ENCODE measurements at places on chromosomes 3 and 15.

DNA sequence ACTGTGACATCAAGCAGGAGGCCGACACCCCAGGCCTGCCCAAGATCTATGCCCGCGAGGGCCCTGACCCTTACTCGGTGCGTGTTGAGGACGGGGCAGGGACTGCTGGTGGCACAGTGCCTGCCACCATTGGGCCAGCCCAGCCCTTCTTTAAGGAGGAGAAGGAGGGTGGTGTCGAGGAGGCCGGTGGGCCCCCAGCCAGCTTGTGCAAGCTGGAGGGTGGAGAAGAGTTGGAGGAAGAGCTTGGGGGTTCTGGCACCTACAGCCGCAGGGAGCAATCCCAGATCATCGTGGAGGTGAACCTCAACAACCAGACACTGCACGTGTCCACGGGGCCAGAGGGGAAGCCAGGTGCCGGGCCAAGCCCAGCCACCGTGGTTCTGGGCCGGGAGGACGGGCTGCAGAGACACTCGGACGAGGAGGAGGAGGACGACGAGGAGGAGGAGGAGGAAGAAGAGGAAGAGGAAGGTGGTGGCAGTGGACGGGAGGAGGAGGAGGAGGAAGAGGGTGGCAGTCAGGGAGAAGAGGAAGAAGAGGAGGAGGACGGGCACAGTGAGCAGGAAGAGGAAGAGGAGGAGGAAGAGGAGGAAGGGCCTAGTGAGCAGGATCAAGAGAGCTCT, 5.4 kb downstream of the ZBTB47 start:
- DNase-seq = no peak

GRCh38 chr3:120433662-120434331, 17.0 kb downstream of the FSTL1 start:
- no peak for DNase-seq

GRCh38 chr3:175381685-175382084, 522.6 kb downstream of the NAALADL2 start:
- DNase-seq = no peak

DNA sequence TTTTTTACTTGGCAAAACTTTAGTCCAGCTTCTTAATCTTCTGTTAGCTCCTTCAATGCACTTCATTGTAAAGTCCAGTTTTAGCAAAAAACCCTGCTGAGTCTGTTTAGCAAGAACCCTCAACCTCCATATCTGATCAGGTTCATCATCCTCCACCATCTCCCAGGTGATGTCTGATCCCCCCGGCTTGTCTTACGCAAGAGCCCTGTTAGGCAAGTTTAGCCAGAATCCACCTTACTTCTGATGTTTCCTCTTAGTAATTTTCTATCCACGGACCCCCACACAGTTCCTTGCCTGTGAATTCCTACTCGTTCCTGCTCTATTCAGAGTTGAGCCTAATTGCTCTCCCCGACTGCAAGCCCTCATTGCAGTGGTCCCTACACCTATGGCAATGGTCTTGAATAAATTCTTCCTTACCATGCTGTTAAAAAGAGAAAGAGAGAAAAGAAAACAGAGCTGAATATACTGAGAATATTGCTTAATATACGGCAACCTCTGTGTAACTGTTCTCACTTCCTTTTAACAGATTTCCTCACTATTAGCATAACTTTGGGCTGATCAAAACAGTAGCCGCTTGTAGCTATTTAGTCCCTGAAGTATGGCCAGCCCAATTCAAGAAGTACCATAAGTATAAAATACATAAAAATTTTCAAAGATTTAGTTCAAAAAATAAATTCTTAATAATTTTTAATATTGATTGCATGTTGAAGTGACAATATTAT, 78.7 kb upstream of the MME start:
- no peak for DNase-seq

- DNase-seq = no peak
These were observed 27.6 kb downstream of the HDAC11 start for GRCh38 chr3:13507570-13508339.

DNA sequence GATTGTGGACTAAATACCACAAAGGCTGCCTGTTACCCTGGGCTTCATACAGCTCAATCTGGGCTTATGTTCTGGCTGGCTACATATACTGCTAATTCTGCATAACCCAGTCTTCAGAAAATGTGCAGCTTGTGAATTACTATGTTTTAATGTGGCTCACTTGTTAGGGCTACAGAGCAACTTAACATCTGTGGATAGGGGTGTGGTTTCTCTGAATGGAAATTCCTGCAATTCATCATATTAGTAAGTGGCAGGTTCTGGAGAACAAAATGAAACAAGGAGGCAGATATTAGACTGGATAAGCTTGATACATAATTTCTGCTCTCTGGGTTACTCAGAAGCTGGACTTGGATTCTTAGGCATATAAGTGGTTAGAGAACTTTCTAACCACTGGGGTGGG, 6.7 kb downstream of the TMEM202 start:
- DNase-seq = no peak

DNA sequence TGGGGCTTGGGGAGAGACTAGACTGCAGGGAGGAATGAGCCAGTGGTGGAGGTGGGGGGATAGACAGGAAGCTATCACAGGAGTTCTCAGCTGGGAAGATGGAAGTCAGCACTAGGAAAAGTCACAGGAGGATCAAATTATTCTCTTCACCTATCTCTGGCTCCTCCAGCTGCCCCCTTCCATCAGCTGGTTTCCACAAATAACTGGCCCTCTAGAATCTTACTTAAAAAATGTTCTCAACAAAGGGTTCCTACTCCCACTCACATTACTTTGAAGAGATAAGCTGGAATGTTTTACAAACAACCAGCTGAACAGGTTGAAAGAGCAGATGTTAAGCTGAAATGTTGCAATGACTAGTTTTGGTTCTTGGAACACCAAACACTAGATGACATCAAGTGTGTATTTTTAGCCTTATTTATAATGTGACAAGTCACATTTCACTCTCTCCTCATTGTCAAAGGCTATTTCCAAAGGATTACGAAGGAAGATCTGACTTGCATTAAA, 102.7 kb upstream of the AADACL2 start:
- DNase-seq = no peak

GRCh38 chr3:65677486-65678010, 361.2 kb downstream of the MAGI1 start:
- no peak for DNase-seq

DNA sequence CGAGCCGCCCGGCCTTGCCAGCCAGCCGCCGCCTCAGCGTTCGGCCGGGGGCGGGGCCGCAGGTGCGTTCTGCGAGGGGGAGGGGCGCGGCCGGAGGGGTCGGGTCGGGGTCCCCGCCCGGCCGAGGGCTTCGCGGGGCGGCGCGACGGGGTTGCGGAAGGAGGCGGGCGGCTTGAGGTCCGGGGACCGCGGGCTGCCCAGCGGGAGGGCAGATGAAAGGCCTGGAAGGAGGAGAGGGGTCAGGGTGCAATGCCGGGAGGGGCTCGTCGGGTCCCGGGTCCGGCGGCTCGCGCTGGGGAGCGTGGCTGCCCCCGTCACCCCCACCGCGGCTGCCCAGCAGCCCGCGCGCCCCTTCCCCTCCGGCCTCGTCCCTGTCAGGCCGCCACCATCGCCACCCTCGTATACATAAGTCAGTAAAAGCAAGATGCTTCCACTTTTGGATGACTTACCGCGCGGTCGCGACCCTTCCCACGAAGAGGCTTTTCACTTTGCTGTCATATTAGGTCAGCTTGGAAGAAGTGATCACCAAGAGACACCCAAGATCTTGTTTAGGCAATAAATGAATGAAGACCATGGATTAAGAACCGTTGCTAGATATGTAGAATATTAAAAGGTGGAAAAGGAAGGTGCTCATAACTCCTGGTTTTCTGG, 620 bp upstream of the ANP32A start:
- no peak for DNase-seq

DNA sequence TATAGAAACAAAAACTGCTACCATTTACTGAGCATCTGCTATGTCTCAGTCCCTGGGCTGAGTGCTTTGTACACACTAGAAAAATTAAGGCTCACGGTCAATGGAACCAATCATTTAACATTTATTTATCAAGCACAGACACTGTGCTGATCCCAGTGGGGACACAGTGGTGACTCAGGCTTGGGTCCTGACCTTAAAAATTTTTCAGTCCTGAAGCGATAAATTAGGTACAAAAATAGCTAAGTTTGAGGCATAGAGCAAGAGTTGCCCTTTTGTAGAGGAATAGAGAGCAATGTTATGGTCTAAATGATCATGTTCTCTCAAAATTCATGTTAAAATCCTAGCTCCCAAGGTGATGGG, 85.1 kb downstream of the CRYGS start:
- DNase-seq = no peak

- DNase-seq = no peak
These were observed 366.5 kb downstream of the GAP43 start for GRCh38 chr3:115989684-115990421.

DNA sequence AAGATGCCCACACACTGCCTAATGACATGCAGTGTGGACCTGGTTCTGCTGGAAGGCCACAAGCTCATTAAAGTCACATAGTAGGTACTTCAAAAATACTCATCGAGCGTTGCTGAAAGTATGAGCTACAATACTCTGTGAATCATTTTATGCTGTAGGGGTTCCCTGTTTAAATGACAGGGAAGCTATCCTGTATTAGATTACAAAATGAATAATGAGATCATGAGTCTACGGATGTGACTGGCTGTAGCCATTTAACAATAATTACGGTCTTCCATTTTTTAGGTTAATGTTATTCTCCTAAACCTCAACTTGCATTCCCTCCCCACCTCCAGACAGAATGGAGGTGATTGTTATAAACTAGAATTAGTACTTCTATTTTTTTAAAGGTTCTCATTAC, 128.2 kb upstream of the FAM3D start:
- no peak for DNase-seq

DNA sequence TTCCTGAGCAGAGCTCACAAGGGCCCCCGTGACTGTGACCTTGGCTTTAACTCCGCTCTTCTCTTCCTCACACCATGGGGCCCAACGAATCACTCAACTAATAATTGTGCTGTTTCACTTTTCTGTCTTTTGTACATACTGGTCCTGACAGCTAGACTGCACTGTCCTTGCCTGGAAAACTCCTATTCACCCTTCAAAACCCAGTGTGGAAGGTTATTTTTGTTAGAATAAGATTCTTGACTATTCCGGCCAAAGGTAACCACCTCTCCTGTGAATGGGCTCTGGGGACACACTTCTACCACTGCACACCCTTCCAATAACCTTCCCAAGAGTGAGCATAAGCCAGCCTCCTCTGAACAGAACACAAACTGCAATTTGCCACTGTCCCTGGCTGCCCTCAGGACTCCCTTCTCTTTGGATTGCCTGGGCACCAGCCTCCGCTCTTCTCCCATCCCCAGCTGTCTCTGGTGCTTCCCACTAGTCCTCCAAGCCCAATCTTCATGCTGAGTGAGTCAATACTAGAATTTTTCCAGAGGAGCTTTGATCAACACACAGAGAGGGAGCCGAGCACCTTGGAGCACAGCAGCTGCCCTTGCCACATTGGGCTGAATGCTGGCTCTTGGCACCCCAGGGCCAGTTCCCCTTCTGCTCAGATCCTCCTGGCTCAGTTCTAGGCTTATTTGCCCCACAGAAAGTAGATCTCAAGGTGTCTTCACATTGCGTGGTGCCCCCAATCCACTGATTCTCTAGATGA, 2.1 kb downstream of the SCN5A start:
- no peak for DNase-seq

- DNase-seq = no peak
These were observed 183.2 kb downstream of the CACNA2D3 start for GRCh38 chr3:54305409-54306099.

GRCh38 chr15:65550681-65551098, 20.4 kb downstream of the HACD3 start:
- no peak for DNase-seq

DNA sequence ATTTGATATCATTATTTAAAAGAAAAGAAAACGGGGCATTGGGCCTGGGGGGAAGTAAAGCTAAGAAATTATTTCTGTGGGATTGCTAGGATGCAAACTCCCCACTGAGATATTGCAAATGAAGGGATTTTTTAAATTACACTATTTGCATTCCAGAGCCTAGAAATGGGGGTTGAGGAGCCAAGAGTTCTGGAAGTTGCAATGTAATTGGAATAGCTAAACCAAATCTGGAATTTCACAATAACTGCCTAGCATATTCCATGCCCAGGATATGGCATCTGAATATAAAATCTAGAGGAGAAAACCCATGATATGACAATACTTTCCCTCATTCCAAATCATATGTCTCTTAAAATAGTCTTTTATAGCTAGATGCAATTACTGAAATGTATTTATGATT, 93.0 kb downstream of the CADM2 start:
- DNase-seq = no peak

DNA sequence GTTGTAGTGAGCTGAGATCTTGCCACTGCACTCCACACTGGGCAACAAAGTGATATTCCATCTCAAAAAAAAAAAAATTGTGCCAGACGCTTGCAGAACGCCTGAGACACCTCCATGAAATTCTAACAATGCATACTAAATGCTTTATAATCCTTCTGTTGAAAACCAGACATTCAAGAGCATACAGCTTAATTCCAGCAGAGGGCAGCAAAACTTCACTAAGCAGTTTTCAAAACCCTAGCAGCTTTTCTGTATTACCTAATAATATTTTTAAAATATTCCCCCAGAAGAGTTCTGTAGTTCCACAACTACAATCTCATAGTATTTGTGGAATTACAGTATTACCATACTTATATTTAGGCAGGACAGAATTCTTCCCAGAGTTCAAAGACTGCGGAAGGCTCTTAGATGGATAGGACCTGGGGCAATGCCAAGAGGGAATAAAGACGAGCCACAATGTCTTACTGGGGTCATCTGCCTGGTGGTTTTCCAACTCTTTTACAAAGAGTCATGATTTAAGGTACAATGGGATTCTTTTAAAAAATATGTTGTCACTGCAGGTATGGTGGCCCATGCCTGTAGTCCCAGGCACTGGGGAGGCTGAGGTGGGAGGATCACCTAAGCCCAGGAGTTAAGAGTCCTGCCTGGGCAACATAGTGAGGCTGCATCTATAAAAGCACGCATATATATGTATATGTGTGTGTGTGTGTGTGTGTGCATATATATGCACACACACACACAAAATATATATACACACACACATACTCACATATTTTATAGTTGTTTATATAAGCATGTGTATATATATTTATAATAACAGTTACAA, 19.6 kb upstream of the TASOR start:
- DNase-seq = peak; percentile 70

DNA sequence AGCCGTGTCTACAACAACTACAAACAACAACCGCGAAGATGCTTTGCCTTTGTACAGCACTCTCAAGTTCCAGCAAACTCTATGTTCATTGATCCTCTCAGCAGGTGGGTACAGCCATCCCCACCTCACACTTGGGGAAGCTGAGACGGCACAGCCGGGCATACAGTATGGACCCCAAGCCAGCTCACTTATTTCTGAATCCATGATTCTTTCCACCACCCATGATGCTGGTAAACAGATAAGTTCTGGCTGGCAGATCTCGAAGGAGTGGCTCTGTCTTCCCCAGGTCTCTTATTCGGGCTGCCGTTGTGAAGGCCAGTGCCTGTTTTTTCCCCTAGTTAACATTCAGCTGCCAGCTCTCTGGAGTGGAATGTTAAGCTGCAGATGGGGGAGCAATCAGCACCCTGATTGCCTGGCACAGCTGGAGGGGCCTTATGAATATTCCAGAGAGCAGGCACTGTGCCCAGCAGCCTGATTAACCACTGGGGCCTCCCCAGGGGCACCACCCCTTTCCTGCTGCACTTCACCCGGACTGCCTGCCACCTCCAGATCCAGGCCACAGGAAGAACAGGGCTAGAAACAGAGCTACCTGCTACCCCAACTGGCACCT, 73.2 kb downstream of the CORO2B start:
- DNase-seq = no peak

- no peak for DNase-seq
These were observed 34.4 kb downstream of the TNK2 start for GRCh38 chr3:195873971-195874370.

Data from activated CD4-positive, alpha-beta T cell treated with anti-CD3 and anti-CD28 coated beads, Interleukin-2, Interleukin-6, amounts not matched to agents 100 ng/mL and 50 ng/mL, durations not matched to agents 16 hours and 8 hours (primary cell).